ENCODE measurements at places on chromosomes 5 and 9.

- DNase-seq, result no peak
Measured at GRCh38 chr5:115472271-115473025, 72.1 kb downstream of the FEM1C start.

DNA sequence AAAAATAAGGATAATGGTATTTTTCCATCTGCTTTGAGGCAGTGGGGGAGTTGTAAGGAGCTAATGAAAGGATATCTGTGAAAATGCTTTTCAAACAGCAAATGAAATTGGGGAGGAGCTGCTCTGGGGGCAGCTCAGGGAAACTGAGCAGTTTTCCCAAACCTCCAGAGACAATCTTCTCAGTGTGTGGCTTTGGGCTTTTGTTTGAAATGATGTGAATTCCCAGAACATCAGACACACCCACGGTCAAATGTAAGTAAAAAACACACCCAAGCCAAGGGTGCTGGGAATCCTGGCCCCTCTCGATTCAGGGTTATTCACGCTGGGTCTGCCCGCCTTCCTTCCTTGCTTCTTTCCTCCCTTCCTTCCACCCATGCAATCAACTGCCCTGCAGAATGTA lies 512.6 kb downstream of the BNC2 start:
- no peak for DNase-seq

DNA sequence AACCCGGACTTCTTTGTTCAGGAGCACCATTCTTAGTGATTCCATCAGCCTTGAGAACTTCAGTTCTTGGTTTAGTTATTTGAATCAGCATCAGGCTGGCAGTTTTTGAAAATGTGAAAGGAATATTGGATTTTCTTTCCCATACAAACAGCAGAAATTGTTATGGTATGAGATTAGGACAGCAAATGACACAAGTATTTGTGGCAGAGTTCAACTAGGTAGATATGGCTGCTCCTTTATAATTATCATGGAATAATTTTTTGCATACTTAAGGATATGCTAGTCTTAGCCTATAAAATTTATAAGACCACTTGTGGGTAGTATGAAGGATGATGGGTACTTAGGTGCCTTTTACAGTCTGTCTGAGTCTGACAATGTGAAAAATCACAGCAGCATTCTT lies 25.5 kb downstream of the ERAP2 start:
- no peak for DNase-seq

DNA sequence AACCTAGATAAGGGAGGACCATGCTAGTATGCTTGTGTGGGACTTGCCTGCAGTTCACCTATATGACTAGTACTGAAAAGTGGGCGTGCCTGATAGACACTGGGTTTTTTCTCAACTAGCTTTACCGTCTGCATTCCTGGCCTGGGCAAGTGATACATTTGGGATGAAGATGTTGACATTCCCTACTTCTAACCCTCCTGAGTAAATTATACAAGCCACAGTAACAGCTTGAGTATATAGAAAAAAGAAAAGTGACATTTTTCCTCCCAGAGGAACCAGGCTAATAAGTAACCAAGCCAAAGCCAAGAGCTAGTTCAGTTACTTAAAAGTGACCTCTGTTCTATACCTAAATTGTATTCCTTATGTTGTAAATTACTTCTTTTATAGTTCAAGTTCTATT lies 153.8 kb upstream of the CYLC2 start:
- no peak for DNase-seq

- no peak for DNase-seq
Measured at GRCh38 chr5:133995341-133995740, 9.4 kb downstream of the VDAC1 start.

- no peak for DNase-seq
Measured at GRCh38 chr5:67063055-67063454, 133.5 kb downstream of the CD180 start.

- DNase-seq, result no peak
Measured at GRCh38 chr5:57745700-57746651, 263.4 kb upstream of the ACTBL2 start.

GRCh38 chr9:14531341-14532269 lies 161.6 kb downstream of the ZDHHC21 start:
- DNase-seq, result no peak

DNA sequence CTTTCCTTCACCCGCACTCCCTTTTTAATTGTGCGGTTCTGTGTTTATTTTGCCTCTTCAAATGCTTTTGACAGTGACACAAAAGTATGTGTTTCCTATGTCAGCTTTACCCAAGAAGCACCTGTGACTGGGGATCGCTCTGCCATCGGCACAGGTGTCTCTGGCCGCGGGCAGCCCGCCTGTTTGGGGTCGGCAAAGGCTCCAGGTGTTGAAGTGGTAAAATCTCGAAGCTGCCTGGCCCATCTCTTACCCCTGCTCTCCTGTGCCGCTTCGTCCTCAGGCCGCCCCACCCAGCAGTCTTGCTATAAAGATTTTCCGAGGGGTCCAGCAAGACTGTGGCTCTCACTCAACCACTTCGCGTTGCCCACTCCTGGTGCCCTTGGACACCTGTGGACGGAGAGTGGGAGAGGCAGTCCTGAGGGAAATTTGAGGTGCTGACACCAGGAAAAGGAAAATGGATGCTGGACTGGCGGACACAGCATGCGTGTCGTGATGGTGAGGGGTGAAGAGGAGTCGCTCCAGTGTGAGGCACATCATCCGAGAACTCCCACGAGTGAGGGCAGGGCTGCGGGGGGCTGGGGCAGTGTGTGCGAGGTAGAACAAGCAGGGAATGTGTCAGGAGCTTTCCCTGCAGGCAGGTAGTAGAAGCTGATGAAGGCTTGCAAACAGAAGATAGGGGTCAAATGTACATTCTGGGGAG lies 29.1 kb upstream of the CEP72 start:
- no peak for DNase-seq

DNA sequence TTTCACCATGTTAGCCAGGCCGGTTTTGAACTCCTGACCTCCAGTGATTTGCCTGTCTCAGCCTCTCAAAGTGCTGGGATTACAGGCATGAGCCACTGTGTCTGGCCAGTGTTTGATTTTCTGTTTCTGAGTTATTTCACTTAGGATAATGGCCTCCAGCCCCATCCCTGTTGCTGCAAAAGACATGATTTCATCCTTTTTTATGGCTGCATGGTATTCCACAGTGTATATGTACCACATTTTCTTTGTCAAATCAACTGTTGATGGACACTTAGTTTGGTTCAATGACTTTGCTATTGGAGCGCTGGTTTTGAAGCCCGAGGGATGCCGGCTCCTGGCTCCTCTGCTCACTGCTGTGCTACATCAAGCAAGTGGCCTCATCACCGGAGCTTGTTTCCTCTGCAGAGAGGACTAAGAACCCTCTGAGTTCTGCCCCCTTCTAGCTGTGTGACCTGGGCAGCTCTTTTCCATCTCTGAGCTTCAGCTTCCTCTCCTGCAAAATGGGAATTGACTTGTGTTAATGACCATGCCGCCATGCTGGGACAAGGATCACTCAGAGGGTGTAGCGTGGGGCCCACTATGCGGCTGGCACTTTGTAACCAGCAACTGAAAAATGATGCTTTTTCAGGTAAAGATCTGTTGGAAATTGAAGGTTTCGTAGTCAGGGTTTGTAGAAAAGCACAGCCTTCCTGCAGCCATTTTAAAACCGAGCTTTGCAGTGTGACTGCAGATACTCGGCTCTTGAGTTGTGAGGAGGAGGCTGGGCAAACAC lies 4.6 kb upstream of the NEURL1B start:
- DNase-seq, result no peak

GRCh38 chr9:87270221-87270847 lies 227.3 kb upstream of the DAPK1 start:
- no peak for DNase-seq

GRCh38 chr9:98255061-98255577 lies 330 bp downstream of the TBC1D2 start:
- no peak for DNase-seq

DNA sequence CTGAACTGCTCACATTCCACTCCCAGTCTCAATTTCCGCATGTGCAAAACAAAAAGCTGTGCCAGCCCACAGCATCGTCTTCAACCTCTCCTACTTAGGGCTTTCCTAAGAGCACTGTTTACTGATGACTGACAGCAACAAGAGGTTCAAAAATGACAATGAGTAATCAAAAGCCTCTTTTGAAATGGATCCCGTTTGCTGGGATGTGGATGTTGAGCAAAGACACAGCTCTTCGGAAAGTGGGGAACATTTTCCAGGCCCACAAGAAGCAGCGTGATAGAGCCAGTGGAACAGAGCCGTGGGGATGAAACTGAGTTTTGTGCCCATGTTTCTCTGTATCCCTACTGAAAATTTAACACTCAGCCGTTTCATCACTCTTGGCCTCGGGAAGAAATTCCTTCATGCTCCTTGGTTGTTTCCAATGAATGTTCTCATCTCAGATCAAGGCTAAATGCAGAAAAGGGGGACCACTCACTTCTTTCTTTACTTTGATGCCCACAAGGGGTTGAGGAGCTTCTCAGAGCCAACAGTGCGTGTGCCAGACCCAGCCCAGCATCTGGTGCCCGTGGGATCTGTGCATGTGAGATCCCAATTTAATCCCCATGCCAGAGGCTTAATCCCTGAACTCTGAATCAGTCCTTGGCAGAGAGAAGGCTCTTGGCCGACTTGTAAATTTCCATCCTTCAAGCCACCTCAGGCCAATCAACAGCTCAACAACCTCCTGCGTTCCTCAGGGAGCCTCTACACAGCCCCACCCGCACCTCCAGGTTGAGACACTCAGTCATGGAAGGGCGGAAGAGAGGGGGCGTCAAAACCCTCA lies 230.2 kb upstream of the DAPK1 start:
- DNase-seq, result no peak

DNA sequence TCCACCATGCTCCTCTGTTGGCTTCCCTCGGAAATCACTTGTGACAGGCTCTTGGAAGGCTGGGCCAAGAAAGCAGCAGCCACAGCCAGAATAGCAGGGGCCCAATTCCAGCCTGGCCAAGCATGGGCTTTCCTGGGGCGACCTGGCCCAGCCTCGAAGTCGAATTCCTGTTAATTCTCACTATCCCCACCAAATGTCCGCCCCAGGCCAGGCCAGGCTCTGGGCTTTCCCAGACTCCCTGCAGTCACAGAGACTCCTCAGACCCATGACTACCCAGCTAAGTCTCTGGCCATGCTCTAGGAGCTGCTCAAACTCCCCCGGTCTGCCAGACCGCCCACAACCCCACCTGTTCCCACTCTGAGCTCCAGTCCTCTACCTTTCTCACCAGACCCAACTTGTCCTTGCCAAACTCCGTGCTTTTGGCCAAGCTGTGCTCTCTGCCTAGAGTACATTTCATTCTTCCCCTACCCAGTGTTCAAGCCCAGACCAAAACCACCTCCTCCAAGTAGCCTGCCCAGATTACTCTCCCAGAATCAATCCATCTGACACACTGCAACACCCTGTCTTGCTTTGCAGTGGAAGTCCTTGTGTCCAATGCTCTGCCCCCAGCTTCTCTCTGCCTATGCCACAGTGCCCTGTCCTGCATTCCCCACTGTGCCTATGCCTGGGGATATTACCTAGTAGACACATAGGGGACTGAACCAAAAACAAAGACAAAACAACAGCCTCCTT lies 26.2 kb downstream of the SHB start:
- no peak for DNase-seq

DNA sequence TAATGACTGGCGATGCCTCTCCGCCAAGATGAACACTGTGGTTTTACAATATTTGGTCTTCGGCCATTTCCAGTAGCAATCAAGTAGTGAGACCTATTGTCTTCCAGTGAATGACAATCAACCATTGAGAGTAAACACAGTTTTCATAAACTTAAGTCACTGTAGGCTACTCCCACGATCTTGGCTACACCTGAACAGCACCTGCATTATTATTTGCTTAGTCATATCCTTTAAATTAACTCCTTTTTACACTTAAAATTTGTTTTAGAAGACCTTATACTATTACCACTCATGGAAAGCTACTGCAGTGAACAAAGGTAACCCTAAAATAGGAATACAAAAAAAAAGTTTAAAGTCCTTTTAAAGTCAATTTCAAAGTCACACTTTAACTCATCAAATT lies 58.2 kb downstream of the ZNF354C start:
- no peak for DNase-seq

DNA sequence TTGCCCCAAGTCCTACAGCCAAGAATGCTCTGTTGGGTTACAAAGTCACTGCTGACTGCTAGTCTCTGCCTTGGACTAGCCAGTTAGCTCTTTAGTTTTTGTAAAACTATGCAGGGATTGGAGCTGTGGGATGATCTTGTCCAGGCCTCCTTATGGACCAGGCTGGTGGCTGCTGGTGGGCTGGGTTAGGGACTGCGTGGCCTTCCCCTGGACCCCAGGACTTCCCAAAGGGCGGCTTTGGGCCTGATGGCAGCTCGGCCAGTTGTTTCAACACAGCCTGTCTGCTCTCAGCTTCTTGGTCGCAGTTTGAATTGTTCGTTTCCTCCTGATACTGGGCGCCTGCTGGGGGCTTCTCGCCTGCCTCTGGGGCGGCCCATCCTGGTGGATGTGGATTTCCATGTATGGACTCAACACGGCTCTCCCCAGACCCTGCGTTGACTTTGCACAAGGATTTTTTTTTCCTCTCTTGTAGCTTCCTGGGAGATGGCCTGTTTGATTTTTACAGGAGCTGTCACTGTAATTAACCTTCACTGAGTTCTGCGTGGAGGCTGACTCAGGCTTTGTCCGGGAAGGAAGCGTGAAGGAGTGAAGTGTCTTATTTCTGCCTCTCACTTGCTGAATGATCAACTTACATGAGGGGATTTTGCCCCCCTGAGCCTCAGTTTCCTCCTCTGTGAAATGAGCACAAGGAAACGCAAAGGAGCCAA lies 91.9 kb upstream of the NEURL1B start:
- DNase-seq, result no peak

DNA sequence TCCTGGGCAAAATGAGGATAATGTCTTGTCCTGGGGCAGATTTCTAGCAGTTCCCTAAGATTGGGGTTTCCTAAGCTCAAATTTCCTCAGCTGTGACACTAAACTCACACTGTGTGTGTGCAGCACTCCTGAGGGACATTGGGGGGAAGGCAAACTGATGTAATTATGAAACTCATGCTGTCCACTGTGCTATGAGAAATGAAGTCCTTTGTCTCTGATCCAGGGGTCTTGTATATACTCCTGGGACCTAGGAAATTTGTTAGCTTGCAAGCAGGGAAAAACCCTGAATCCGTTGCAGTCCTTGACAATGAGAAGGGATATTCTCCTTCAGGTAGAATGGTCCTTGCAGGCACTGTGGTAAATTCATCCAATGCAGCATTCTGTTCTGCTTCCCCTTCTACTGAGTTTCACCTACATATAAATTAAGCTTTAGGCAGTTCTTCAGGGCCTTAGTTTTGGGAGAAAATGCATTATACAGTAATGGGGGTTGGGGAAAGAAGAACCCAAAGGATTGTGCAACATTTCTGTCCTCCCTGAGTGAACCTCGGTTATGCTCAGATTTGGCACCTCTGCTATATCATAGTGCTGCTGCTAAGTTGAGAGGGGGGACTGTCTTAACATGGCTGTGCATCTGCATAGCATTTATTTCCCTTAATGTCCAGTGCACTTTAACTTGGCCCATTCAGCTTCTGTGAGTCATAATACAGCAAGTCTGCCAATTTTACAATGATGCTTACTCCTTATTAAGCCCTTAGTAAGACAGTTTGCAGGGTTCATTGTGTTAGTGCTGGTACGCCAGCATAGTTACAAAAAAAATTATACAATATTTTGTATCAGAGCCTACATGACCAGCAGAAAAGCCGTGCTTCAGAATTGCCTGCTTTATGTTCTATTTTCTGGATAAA lies 80.2 kb downstream of the PJA2 start:
- DNase-seq, result no peak

- no peak for DNase-seq
Measured at GRCh38 chr5:124948754-124949275, 202.4 kb upstream of the ZNF608 start.

All from iPS DF 19.7 (cell line).